MCF 10A (cell line): ENCODE measurements at places on chromosomes 4 and X. TPM values are rescaled to one million over a fixed set of nuclear protein-coding genes. Genes with fewer than 3 reads are reported as not detected.

NEXMIF gene
- not detected in 2 replicates for total RNA-seq

COPS4 gene
- 34.7 and 36.6 TPM in 2 replicates for total RNA-seq

PSAPL1 gene
- not detected in 2 replicates for total RNA-seq

PDCL2 gene
- total RNA-seq, result not detected in 2 replicates

GATA1 gene
- total RNA-seq, result not detected in 2 replicates

FAM9C gene
- not detected in 2 replicates for total RNA-seq

SRPX gene
- 7.4 and 9.4 TPM in 2 replicates for total RNA-seq

SOX3 gene
- total RNA-seq, result not detected in 2 replicates

PAPSS1 gene
- total RNA-seq, result 58.7 and 63.9 TPM in 2 replicates

ERAS gene
- 0.25 TPM in 1 of 2 replicates, not detected in the other for total RNA-seq

HSFX4 gene
- not detected in 2 replicates for total RNA-seq

PAGE5 gene
- not detected in 2 replicates for total RNA-seq

ART3 gene
- 0.83 TPM in 1 of 2 replicates, not detected in the other for total RNA-seq

ETDA gene
- total RNA-seq, result not detected in 2 replicates

LIMCH1 gene
- total RNA-seq, result 36.6 and 48.4 TPM in 2 replicates

CTAG1A gene
- not detected in 2 replicates for total RNA-seq

ARHGAP6 gene
- not detected in 2 replicates for total RNA-seq

HTRA3 gene
- not detected in 2 replicates for total RNA-seq

MTCP1 gene
- 21.3 and 32.2 TPM in 2 replicates for total RNA-seq

TCEAL9 gene
- total RNA-seq, result 40.3 and 63.9 TPM in 2 replicates

FTSJ1 gene
- total RNA-seq, result 92.5 and 107 TPM in 2 replicates

PHEX gene
- total RNA-seq, result 0.69 and 0.89 TPM in 2 replicates

MAGEA12 gene
- not detected in 2 replicates for total RNA-seq

CXCL3 gene
- total RNA-seq, result 9.2 and 9.8 TPM in 2 replicates

SMIM10 gene
- not detected in 2 replicates for total RNA-seq

FAM47C gene
- not detected in 2 replicates for total RNA-seq

IQSEC2 gene
- total RNA-seq, result 19.8 and 23.0 TPM in 2 replicates

FGF13 gene
- total RNA-seq, result 0.75 and 2.7 TPM in 2 replicates

ALB gene
- total RNA-seq, result 0.15 TPM in 1 of 2 replicates, not detected in the other

CYLC1 gene
- not detected in 2 replicates for total RNA-seq

GPR119 gene
- not detected in 2 replicates for total RNA-seq

TEX13B gene
- not detected in 2 replicates for total RNA-seq

TLR1 gene
- 1.9 and 2.2 TPM in 2 replicates for total RNA-seq

NSG1 gene
- total RNA-seq, result 6.7 and 8.6 TPM in 2 replicates

TRIM60 gene
- total RNA-seq, result not detected in 2 replicates

CCKAR gene
- total RNA-seq, result not detected in 2 replicates

HEPH gene
- 0.27 and 0.40 TPM in 2 replicates for total RNA-seq

IL13RA2 gene
- 0.23 and 0.54 TPM in 2 replicates for total RNA-seq
